ENCODE measurements at places on chromosomes 1 and 21. TPM values are rescaled to one million over a fixed set of nuclear protein-coding genes. Genes with fewer than 3 reads are reported as not detected.

- H3K27ac ChIP-seq = no peak overlapping the region
- no peak for DNase-seq
- no peaks in the 10 kb centered on the region for H3K36me3 ChIP-seq
- H3K4me1 ChIP-seq = no peaks in the 10 kb centered on the region
- no peak overlapping the region for H3K4me3 ChIP-seq
- H3K27me3 ChIP-seq = no peaks in the 10 kb centered on the region
These were observed 64.2 kb downstream of the FAM163A start for GRCh38 chr1:179807291-179807690.

DNA sequence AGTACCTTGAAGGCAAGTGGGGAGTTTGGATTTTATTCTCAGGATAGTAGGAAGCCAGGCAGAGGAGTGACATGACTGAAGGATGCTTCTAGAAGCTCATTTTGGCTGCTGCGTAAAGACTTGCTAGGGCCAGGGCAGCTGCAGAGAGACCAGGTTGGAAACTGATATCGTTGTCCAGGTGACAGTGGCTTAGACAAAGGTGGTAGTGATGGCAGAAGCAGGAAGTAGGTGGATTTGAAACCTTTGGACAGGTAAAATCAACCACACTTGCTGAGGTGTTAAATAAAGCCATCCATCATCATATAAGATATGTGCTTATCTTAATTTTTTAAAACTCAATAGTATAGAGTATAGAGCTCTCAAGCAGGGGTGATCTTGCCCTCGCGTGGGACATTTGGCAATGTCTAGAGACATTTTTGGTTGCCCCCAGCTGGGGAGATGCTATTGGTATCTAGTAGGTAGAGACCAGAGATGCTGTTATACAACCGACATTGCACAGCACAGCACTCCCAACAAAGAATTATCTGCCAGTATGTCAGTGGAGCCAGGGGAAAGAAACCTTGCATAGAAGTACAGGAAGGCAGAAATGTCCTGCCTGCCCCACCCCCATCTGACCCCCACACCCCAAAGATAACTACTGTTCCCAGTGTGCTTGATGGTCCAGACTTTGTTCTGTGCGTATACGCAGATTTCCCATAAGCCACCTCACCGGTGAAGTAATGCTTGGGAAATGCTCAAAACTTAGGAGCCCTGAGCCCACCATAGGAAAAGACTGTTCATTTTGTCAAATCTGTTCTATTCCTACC, 31.1 kb downstream of the TMEM51 start:
- H3K4me3 ChIP-seq = no peak overlapping the region
- no peaks in the 10 kb centered on the region for H3K4me1 ChIP-seq
- H3K27ac ChIP-seq = no peak overlapping the region
- no peaks in the 10 kb centered on the region for H3K36me3 ChIP-seq
- no peaks in the 10 kb centered on the region for H3K27me3 ChIP-seq

- H3K4me3 ChIP-seq = no peak overlapping the region
- no peaks in the 10 kb centered on the region for H3K4me1 ChIP-seq
- no peak for DNase-seq
- H3K36me3 ChIP-seq = no peaks in the 10 kb centered on the region
These were observed 49.0 kb downstream of the TOR1AIP2 start for GRCh38 chr1:179828554-179829110.

DNA sequence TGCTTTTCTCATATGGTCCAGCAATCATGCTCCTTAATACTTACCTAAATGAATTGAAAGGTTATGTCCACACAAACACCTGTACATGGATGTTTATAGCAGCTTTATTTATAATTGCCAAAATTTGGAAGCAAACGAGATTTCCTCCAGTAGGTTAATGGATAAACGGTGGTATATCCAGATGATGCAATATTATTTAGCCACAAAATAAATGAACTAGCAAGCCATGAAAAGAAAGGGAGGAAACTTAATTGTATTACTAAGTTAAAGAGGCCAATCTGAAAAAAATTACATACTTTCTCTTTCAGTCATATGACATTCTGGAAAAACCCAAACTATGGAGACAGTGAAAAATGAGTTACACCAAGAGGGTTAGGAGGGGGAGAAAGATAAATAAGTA, 76.3 kb upstream of the LRRC7 start:
- H3K4me1 ChIP-seq = no peaks in the 10 kb centered on the region
- H3K4me3 ChIP-seq = no peak overlapping the region
- no peaks in the 10 kb centered on the region for H3K27me3 ChIP-seq
- no peak for DNase-seq
- H3K36me3 ChIP-seq = no peaks in the 10 kb centered on the region

- no peak overlapping the region for H3K4me3 ChIP-seq
- H3K27me3 ChIP-seq = no peaks in the 10 kb centered on the region
These were observed 146.8 kb downstream of the ESRRG start for GRCh38 chr1:216576234-216576937.

DNA sequence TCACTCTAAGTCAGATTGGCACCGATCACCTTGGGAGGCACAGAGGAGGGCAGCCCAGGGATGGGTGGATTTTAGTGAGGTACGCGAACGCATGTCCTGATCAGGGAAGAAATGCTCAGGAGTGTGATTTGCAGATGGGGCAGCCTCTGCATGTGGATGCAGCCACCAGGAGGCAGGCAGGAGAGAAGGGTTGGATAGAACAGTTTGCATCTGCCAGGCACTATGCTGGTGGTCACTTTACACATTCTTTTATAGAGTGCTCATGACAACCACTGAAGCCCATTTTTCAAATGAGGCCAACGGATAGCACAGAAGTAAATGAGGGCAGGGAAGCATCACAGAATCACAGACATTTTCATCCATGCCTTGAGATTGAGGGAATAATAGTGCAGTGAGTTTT, 5.7 kb downstream of the LAMB3 start:
- no peaks in the 10 kb centered on the region for H3K36me3 ChIP-seq
- no peak for DNase-seq
- H3K27me3 ChIP-seq = no peaks in the 10 kb centered on the region
- peak overlapping the region; percentile 39 for H3K4me3 ChIP-seq
- peaks cover 69% of the 10 kb centered on the region for H3K4me1 ChIP-seq
- H3K27ac ChIP-seq = peak overlapping the region; percentile 46

GRCh38 chr1:35925741-35926140, 5.2 kb upstream of the AGO3 start:
- no peak for DNase-seq
- H3K4me3 ChIP-seq = no peak overlapping the region
- no peaks in the 10 kb centered on the region for H3K27me3 ChIP-seq
- H3K36me3 ChIP-seq = no peaks in the 10 kb centered on the region

- H3K27me3 ChIP-seq = peaks cover 4% of the 10 kb centered on the region
- H3K27ac ChIP-seq = no peak overlapping the region
- peak; percentile 5 for DNase-seq
These were observed 8.8 kb upstream of the TENT5B start for GRCh38 chr1:27021354-27022031.

DNA sequence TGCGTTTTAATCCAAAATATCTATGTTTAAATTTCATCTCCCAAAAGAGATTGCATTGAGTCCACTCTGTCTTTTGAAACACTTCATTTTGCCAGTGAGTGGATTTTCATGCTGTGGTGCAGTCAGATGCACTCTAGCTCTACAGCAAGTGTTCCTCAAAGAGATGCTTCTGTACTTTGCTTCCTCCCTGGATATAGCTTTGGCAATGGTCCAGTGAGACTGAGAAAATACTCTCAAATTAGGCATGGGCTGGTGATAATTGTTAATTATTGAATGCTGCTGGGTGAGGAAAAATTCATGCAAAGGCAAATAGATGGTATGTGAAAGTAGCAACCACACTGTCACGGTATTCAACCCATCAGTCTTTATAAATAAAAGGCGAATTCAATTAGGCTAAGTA, 396.9 kb downstream of the ADGRL2 start:
- H3K27me3 ChIP-seq = no peaks in the 10 kb centered on the region
- H3K27ac ChIP-seq = no peak overlapping the region
- H3K36me3 ChIP-seq = no peaks in the 10 kb centered on the region
- H3K4me1 ChIP-seq = no peaks in the 10 kb centered on the region
- no peak for DNase-seq
- H3K4me3 ChIP-seq = no peak overlapping the region

DNA sequence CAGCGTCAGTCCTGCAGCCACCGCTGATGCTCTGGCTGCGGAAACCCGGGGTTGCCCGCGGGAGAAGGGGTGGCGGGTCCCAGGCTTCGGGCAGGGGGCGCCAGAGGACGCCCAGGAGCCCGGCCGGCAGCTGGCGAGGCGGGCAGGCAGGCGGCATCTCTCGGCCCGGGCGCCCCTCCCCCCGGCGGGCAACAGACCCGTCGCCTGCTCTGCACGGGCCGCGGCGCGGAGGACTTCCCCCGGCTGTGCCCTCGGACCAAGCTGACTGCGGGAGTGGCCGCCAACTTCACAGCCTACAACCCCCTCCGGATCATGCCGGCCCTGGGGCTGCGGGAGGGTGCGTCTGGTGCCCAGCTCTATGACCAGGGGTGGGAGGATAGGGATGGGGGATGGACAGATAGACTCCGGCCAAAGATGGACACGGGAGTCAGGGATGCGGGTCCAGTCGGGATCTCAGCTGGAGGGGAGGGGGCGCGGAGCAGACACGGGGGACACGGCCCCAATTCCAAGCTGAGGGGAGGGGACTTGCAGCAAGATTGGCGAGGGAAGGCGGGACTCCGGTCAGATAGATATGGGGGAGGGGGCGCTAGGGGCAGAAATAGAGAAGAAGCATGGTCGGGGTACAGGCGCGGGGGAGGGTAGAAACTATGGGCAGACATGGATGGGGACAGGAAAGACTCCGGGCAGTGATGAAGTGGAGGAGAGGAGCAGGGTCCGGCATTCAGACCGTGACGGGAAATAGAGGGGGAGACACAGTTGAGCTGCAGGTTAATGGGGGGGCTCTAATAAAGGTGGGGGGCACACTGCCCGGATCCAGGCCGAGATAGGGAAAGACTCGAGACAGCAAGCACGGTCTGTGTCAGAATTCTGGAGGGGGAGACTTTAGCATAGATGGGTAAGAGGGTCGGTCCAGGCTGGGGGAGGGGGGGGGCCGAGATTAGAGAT, 1.1 kb downstream of the ADGRB2 start:
- peak overlapping the region; percentile 70 for H3K4me3 ChIP-seq
- H3K27ac ChIP-seq = no peak overlapping the region
- H3K36me3 ChIP-seq = no peaks in the 10 kb centered on the region
- peaks cover 23% of the 10 kb centered on the region for H3K27me3 ChIP-seq
- peak; percentile 70 for DNase-seq
- H3K4me1 ChIP-seq = peaks cover 11% of the 10 kb centered on the region

- no peaks in the 10 kb centered on the region for H3K4me1 ChIP-seq
- H3K4me3 ChIP-seq = no peak overlapping the region
- no peak overlapping the region for H3K27ac ChIP-seq
- no peaks in the 10 kb centered on the region for H3K36me3 ChIP-seq
- DNase-seq = no peak
- H3K27me3 ChIP-seq = no peaks in the 10 kb centered on the region
These were observed 41.0 kb downstream of the ACTA1 start for GRCh38 chr1:229392936-229393335.

DNA sequence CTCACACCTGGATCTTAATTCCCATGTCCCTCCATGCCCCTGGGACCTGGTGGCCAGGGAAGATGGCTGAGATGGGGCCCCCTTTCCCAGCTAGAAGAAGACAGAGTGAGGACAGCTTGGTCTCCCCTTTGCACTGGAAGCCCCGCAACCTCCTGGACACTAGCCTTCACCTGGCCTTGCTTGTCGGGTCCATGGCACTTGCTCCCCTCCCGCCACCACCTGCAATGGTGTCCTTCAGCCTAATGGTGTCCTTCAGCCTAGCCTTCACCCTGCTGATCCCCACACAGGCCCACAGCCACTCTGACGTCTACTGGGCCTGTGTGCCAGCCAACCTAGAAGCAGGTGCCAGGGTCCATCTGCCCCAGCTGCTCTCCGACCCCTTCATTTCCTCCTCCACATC, 45.9 kb upstream of the EDN2 start:
- DNase-seq = no peak
- no peaks in the 10 kb centered on the region for H3K4me1 ChIP-seq
- H3K27me3 ChIP-seq = no peaks in the 10 kb centered on the region
- H3K36me3 ChIP-seq = no peaks in the 10 kb centered on the region
- no peak overlapping the region for H3K27ac ChIP-seq

GRCh38 chr1:179939941-179940340, 14.7 kb upstream of the CEP350 start:
- H3K36me3 ChIP-seq = no peaks in the 10 kb centered on the region
- no peak overlapping the region for H3K27ac ChIP-seq
- no peak for DNase-seq
- no peak overlapping the region for H3K4me3 ChIP-seq
- no peaks in the 10 kb centered on the region for H3K4me1 ChIP-seq

GRCh38 chr1:31571340-31572295, 4.7 kb upstream of the TINAGL1 start:
- H3K36me3 ChIP-seq = no peaks in the 10 kb centered on the region
- no peak overlapping the region for H3K4me3 ChIP-seq
- H3K27me3 ChIP-seq = peaks cover 2% of the 10 kb centered on the region
- no peak for DNase-seq
- no peak overlapping the region for H3K27ac ChIP-seq

- DNase-seq = no peak
- no peak overlapping the region for H3K27ac ChIP-seq
- H3K36me3 ChIP-seq = no peaks in the 10 kb centered on the region
- no peaks in the 10 kb centered on the region for H3K4me1 ChIP-seq
These were observed 28.2 kb upstream of the HRNR start for GRCh38 chr1:152252157-152252556.

DNA sequence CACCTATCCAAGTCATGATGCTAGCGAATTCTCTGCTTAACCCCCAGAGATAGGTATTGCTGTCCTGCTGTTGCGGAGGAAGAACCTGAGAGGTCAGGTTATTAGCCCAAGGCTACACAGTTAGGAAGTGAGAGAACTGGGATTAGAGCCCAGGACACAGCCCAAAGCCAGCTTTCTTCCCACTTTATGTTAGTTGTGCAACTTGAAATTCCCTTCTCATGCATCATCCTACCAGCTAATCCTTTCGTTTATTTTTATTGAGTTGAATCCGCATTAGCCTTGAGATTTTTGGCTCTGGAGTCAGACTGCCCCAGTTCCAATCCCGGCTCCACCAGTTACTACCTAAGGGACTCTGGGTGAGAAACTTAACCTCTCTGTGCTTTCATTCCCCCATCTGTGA, 65.4 kb downstream of the PLEKHA6 start:
- peak overlapping the region; percentile 60 for H3K27ac ChIP-seq
- H3K27me3 ChIP-seq = peaks cover 9% of the 10 kb centered on the region
- no peaks in the 10 kb centered on the region for H3K36me3 ChIP-seq
- no peak overlapping the region for H3K4me3 ChIP-seq
- H3K4me1 ChIP-seq = peaks cover 9% of the 10 kb centered on the region

DNA sequence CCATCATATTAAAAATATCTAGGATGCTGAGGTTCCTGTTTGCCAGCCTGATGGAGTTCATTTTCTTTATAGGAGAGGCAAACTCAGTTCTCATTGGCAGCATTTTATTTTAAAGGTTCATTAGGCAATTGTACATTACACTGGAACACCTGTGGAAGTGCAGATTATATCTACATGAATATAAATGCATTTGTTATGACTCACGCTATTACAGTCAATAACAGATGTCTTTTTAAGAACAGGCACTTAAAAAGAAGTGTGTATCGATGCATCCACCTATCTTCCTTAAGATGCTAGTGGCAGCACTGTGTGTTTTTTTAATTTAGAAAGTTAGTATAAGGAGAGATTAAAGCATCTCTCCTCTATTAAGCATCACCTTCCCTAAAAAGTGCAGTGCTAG, 276.5 kb downstream of the PRDM2 start:
- H3K4me3 ChIP-seq = no peak overlapping the region
- H3K27ac ChIP-seq = no peak overlapping the region
- H3K27me3 ChIP-seq = no peaks in the 10 kb centered on the region
- H3K4me1 ChIP-seq = no peaks in the 10 kb centered on the region

The CYP2J2 gene
- polyA plus RNA-seq = 3.9 TPM

The MFSD2A gene
- polyA plus RNA-seq = 2.1 TPM

The ARHGAP30 gene
- polyA plus RNA-seq = 0.73 TPM

The CYP4Z1 gene
- polyA plus RNA-seq = 0.15 TPM

The C1orf94 gene
- not detected for polyA plus RNA-seq
